ENCODE measurements at places on chromosomes 12 and 14. TPM values are rescaled to one million over a fixed set of nuclear protein-coding genes. Genes with fewer than 3 reads are reported as not detected.

Gene TMEM233
- not detected for polyA plus RNA-seq

Gene KRT77
- polyA plus RNA-seq, result not detected

Gene TAS2R46
- not detected for polyA plus RNA-seq

Gene TPH2
- polyA plus RNA-seq, result not detected

Gene TCL1A
- polyA plus RNA-seq, result not detected

Gene STXBP6
- 0.05 TPM for polyA plus RNA-seq

Gene PLBD1
- polyA plus RNA-seq, result 3.0 TPM

Gene KCNJ8
- 4.6 TPM for polyA plus RNA-seq

Gene SLCO1B1
- polyA plus RNA-seq, result not detected

Gene TAS2R50
- not detected for polyA plus RNA-seq

Gene CDH24
- not detected for polyA plus RNA-seq

Gene CYP27B1
- 0.28 TPM for polyA plus RNA-seq

Gene B3GNT4
- polyA plus RNA-seq, result 0.38 TPM

Gene PTPRO
- polyA plus RNA-seq, result 8.1 TPM
